ENCODE measurements at places on chromosomes 1 and 21.

GRCh38 chr1:190001187-190001586, 476.5 kb downstream of the BRINP3 start:
- peak; percentile 1 for DNase-seq

DNA sequence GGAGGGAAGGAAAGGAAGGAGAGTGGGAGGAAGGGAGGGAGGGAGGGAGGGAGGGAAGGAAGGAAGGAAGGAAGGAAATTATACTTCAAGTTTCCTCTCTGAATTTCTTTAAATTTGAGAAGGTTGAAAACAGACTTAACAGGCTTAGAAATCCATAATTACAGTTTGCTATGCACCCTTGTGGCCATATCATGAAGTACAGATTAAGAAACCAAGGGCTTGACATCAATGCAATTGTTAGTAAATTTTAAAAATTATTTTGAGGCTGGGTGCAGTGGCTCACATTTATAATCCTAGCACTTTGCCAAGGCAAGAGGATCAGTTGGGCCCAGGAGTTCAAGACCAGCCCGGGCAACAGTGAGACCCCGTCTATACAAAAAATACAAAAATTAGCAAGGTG, 14.4 kb downstream of the ANP32E start:
- peak; percentile 41 for DNase-seq

DNA sequence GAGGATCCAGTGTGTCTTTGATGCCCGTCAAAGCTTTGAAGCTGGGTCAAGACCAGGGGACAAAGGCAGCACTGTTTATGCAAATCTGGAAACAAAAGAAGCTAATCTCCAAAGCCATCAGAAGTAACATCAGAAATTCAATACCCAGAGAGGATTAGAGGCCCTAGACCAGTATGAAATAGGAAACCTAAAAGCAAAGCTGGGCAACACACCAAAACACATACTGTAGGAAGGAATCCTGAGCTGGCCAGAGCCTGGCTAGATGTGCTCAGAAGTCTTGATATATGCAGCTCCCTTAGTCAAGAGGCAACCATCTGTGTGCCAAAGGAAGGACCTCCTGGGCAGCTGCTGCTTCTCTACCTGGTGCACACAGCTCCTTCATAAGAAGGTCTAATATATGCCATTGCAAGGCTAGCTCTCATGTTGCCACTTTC, 12.3 kb downstream of the COLGALT2 start:
- DNase-seq = peak; percentile 94

GRCh38 chr1:91653183-91653582, 152.5 kb downstream of the CDC7 start:
- no peak for DNase-seq

- DNase-seq = peak; percentile 87
These were observed 41.0 kb downstream of the DEGS1 start for GRCh38 chr1:224223819-224224714.

DNA sequence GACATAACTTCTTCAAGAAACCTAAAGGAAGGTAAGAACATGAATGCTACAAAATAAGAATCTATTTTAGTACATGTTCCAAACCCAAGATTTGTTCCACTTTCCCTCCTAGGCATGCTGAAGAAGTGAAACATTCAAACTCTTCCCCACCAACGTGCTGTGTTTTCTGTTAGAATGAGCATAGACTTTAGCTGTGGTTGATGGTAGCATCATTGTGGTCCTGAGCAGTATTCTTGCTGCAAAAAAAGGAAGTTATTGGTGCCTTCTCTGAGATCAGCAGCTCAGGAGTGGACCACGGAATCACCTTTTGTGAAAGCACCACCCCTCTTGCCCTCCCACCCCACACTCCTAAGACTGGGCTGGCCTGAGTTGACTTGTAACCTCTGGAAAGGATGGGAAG, 100.4 kb upstream of the POGK start:
- DNase-seq = no peak

- no peak for DNase-seq
These were observed 12.0 kb downstream of the PALMD start for GRCh38 chr1:99658031-99658290.

DNA sequence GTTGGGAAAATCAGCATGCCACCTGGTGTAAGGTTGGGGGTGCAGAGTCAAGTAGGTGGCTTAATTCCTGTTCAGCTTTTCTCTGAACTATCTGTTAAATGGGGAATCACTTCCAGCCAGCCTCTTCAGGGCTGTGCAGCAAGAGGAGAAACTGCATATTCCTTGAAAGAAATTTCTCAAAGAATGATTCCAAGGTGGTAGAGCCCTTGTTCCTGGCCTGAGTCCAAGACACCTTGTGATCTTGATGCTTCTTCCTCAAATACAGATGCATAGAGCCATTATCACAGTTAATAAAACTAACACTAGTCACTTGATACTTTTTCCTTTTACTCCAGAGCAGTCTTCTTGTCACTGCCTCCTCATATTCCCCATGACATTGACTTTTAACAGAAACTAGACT, 5.2 kb downstream of the TXLNA start:
- DNase-seq = no peak

GRCh38 chr1:21175670-21176581, 771 bp downstream of the EIF4G3 start:
- peak; percentile 51 for DNase-seq

- DNase-seq = no peak
These were observed 22.0 kb downstream of the TNNT2 start for GRCh38 chr1:201355471-201355870.

DNA sequence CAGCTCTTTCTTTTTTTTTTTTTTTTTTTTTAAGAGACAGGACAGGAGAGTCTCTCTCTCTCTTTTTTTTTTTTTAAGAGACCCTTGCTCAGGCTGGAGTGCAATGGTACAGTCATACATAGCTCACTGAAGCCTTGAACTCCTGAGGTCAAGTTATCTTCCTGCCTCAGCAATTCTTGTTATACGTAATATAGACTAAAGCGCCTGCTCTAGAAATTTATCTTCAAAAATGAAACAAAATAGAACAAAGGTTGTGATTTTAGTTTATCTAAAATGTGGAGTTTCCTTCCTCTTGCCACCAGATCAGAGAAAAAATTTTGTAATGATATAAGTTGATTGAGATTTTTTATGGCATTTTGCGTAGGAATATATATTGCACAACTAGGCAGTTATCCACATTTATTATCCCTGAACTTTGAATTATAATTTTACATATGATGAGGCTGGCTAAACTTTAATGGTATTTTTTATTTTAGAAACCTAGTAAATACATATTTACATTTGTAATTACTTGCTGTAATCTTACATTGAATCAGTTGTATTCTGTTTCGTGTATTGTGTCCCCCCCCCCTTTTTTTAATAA, 44.2 kb downstream of the MTF2 start:
- DNase-seq = no peak

DNA sequence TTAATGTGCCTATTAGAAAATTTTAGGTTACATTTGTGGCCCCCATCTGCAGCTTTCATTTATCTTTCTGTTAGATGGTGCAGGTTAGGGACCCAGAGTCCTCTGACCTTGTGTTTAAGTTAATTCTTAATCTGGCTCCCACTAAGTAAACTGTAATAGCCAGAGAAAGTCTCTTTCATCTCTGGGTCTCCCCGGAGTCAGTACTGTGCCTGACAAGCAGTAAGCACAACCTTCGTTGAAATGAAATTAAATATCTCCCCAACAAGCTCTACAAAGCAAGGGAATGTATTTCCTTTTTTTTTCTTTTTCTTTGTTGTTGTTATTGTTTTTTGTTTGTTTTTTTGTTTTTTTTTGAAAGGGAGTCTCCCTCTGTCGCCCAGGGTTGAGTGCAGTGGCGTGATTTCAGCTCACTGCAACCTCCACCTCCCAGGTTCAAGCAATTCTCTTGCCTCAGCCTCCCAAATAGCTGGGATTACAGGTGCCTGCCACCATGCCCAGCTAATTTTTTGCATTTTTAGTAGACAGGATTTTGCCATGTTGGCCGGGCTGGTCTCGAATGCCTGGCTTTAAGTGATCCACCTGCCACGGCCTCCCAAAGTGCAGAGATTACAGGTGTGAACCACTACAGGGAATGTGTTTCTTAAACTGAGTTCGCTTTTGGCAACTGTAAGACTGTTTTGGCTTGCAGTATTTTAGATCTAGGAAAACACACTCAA, 81.6 kb downstream of the HHIPL2 start:
- no peak for DNase-seq

DNA sequence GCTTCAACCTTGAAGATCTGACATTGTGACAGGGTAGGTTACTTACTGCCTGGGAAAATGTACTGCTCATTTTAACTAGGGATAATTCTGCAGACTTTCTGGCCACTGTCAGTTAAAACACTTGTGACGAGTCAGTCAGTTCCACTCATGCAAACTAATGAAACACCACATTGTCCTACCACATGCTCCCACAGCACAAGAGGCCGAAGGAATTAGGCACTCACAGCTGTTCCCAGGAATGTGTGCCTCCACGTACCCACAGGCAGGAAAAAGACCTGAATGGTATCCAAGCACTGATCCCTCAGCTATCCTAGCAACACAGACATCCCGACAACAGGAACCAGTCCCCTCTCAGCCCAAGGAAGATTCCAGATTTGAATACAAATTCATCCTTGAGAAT, 12.3 kb downstream of the BCAR3 start:
- peak; percentile 58 for DNase-seq

GRCh38 chr1:157469752-157470675, 82.3 kb downstream of the FCRL5 start:
- no peak for DNase-seq

DNA sequence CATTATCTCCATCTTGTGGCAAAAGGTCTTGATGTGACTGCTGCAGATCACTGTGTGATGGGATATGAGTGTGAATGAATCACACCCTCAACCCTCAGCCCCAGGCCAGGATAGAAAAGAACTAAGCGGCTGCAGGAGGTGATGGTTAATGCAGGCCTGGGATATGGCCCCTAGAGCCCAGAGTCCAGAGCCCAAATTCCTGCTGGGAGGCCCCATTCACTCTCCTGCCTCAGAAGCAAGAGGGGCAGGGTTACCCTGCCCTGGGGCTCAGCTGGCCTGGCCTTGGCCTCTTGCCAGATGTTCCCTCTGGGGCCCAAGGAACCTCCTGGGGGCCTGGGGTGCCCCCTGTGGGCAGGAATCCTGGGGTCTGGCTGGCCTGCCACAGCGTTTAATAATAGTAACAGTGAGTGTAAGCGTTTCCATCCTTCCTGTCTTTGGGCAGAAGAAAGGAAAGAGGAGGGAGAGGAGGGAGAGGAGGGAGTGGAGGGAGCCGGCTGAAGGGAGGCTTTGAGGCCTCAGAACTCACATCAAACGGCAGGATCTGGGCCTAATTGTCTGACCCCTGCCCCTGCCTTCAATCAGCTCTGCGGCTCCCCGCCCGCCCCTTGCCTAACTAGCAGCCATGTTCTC, 26.2 kb downstream of the DMAP1 start:
- DNase-seq = peak; percentile 57

GRCh38 chr1:17207966-17208418, 3.1 kb downstream of the PADI1 start:
- peak; percentile 52 for DNase-seq

- no peak for DNase-seq
These were observed 29.1 kb downstream of the SYDE2 start for GRCh38 chr1:85171721-85172120.

DNA sequence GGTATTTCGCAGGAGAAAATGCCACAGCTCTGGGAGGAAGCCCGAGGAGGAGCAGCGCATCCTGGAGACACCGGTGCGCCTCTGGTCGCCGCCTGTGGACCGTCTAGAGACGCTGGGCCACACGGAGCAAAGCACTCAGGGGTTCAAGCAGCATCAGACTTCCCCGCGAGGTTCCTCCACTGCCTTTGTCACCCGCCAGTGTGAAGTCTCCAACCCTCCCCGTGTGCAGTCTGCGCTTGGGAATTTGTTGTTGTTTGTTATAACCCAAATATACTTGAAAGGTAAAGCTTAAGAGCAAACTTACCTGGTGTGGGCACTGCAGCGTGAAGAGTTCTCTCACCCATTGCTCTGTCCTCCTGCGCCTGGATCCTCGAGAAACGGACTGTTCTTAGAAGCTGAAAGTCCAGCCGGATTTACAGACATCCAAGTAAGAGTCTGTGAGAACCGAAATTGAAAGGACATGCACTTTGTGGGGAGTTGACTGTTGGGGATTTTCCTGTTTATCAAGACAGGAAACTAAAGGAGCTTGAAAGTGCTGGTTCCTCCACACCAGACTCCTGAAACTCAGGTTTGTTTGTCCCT, at the start of gene GBP4:
TSS of gene GBP4 (minus strand) at position 452 of the 582 bp plus-strand sequence. CDS start at position 344, 108 bp downstream.
- no peak for DNase-seq

- DNase-seq = no peak
These were observed 15.8 kb downstream of the PROK1 start for GRCh38 chr1:110466646-110467280.

DNA sequence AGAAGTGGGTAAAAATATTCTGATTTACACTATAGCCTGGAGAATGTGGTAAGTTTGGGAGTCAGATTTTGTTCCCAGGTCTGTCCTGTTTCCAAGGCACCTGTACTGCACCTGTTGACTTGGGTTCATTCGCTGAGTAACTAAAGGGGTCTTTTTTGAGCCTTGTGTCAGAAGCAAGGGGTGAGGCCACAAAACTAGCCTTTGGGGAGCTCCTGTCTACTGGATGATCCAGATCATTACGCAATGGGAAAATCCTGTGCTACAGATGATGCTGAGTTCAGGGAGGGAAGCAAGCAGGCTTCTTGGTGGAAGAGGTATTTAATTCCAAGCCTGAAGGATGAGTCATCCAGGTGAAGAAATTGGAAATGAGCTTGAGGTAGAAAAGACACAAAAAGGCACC, 424.0 kb downstream of the MATN1 start:
- DNase-seq = no peak

GRCh38 chr1:23617084-23617521, 57.8 kb upstream of the ID3 start:
- DNase-seq = no peak

DNA sequence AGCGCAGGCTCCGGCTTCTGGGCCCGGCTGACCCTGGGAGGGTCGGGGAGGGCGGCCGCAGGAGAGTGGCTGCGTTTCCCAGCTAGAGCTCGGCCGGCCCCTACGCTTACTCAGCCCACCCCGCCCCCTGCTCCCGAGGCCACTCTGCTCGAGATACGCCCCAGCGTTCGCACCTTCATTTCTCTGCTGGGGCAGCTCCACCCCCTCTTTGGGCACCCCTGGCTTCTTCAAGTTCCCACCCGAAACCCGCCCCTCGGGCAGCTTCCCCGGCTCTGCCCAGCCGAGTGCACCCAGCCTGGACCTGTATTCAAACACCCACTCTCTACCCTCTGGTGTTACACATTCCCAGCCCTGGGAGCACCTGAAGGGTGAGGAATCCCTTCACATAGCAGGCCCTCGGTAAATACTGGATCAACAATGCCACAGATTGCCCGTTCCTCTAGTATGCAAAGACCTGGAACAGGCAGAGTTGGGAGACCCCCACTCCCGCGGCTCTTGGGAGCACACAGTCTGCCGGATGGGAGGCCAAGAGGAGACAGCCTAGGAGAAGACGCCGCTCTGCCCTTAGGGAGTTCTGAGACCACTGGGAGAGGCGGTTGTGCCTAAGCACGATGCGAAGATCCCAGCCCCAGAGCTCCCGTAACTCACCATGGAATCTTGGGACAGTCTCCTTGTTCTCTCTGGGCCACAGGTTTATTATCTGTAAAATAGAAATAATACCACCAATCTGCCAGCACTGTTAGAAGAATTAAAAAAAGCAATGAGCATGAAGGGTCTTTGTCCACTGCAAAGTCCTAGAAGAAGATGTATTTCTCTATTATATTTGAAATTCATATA, 566 bp upstream of the PAQR7 start:
- no peak for DNase-seq
